ENCODE measurements at places on chromosomes 3 and 15.
A peak's percentile ranks its signal among the peaks of the same experiment; 100 is the strongest.

GRCh38 chr3:26004172-26004571 lies 214.3 kb downstream of the OXSM start:
- DNase-seq = no peak

GRCh38 chr3:4849136-4849535 lies 130.1 kb upstream of the BHLHE40 start:
- no peak for DNase-seq

DNA sequence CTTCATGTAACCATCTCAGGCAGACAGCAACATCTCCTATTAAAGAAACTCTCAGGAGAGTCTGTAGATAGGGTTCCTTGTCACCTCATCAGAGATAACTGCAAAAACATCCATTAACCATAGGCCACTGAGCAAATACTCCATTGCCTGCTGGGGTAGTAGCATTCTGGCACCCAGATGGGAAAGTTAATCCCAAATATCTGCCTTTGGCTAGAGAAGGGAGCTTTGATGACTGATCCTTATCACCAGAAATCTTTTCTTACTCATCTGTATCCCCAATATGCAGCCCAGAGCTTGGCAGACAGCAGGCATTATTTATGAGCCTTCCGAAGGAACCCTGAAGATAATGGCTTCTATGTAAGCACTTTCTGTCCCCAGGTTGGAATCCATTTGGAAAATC lies 173.1 kb downstream of the MFSD1 start:
- no peak for DNase-seq

- no peak for DNase-seq
These were observed 66.7 kb upstream of the GATA2 start for GRCh38 chr3:128559486-128560225.

GRCh38 chr15:68292157-68292781 lies 14.7 kb downstream of the FEM1B start:
- DNase-seq = no peak

GRCh38 chr3:54564374-54564925 lies 363.4 kb downstream of the LRTM1 start:
- no peak for DNase-seq

DNA sequence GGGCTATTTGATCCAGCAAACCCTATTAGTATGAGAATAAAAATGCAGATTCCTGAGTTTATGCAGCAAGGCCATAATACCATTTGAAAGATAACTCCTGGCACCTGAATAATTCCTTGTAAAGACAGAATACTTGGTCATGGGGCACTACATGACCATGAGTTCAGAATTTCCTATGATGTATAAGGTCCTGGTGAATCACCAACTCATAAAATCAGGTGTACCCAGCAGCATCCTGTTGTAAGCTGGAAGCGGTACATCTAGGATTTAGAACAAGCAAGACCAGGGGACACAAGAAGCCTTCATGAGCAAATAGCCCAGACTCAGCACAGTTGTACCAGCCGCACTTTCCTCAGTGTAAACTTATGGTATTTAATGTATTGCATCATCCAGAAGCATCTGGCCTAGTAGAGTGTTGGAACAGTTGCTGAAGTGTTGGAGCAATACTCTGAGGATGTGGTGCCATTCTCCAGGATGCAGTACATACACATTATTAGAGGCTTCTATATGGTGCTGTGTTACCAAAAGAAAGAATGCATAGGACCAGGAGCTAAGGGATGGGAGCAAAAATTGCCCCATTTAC lies 233.4 kb downstream of the SQOR start:
- DNase-seq = peak; percentile 21

GRCh38 chr3:134333522-134334181 lies 40.6 kb downstream of the AMOTL2 start:
- no peak for DNase-seq

- peak; percentile 14 for DNase-seq
These were observed 163.3 kb downstream of the AKAP13 start for GRCh38 chr15:85543741-85544155.

- DNase-seq = peak; percentile 87
These were observed 368.6 kb upstream of the MCTP2 start for GRCh38 chr15:93862791-93863190.

- no peak for DNase-seq
These were observed 221.7 kb upstream of the TLE3 start for GRCh38 chr15:70319466-70319865.

- no peak for DNase-seq
These were observed 52.2 kb downstream of the C3orf85 start for GRCh38 chr3:109188741-109189140.

DNA sequence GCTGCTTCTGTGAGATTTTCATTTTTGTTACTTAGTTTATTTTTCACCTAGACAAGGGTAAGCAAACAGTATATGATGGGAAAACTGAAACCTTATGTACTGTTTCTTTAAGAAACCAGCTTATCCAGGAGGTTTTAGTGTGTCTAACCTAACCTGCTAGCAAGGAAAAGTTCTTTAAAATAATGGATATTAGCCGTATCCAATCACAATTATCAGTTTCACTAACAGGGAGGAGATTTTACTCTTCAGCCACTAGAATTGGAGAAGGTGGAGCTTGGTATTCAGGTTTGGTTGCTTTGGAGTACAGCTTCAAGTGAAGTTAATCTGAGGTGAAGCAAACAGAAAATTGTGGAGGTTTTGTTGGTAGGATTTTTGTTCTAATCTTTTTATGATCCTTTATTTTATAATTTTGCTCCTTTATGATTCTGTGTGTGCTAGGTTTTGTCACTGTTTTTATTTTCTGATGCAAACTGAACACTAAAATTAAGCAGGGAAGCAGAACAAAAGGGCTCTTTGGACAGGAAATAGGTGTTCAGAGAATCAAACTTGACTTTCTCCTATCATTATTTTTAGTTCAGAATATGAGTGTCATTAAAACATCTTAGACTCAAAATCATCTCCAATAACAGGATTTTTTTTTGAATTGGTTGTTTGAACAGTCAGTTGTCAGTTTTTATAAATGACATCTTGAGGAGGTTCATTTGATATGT lies 13.0 kb downstream of the ZFAND6 start:
- peak; percentile 94 for DNase-seq

- no peak for DNase-seq
These were observed 218.5 kb upstream of the PRICKLE2 start for GRCh38 chr3:64443546-64444381.

DNA sequence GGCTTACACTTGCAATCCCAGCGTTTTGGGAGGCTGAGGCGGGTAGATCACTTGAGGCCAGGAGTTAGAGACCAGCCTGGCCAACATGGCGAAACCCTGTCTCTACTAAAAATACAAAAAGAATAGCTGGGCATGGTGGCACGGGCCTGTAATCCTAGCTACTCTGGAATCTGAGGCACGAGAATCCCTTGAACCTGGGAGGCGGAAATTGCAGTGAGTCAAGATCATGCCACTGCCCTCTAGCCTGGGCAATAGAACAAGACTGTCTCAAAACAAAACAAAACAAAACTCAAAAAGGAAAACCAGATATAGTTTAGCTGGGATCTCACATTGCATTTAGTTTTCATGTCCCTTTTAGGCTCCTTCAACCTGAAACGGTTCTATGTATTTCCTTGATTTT lies 2.9 kb upstream of the USP50 start:
- DNase-seq = no peak

- DNase-seq = peak; percentile 61
These were observed 778 bp downstream of the MTMR10 start for GRCh38 chr15:30990446-30991254.

- no peak for DNase-seq
These were observed 7.0 kb downstream of the DISP2 start for GRCh38 chr15:40365016-40365415.

DNA sequence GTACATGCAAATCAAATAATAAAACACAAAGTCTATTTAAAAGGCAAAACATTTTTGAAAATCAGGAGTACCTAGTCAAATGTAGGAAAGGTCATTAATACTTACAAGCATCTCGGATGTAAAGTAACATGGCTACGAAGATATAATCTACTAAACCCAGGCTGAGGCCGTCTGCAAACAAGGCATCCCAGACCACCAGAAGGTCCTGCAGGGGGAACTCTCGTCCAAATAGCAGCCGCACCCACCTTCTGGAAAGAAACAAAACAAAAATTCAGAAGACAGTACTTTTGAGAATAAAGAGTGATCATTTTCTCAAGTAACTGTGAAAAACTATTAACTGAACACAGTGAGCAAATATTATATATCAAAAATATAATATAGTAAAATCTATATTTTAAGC lies 423.1 kb downstream of the PLCL2 start:
- no peak for DNase-seq

DNA sequence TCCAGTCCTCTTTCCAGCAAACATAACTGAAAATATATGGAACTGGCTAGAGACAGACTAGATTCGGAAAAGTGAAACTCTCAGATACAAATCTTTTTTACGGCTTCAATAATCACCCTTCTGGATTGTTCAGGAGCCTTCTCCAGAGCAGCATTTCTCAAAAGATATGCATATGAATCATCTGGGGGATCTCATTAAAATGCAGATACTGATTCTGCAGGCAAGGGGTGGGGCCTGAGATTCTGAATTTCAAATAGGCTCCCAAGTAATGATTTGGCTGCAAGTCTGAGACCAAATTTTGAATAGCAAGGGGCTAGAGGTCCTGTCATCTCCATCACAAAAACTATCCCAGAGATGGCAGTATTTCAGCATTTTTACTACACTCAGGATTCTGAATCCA lies 165.4 kb downstream of the CTNNB1 start:
- DNase-seq = no peak

GRCh38 chr15:92025706-92026270 lies 172.3 kb downstream of the SLCO3A1 start:
- DNase-seq = no peak

- no peak for DNase-seq
These were observed 12.2 kb downstream of the GBE1 start for GRCh38 chr3:81749265-81749664.

- no peak for DNase-seq
These were observed 20.5 kb upstream of the SELENOT start for GRCh38 chr3:150582620-150583019.
